Suppressor macrophage treated with lipopolysaccharide for 4 hours (primary cell): ENCODE measurements at places on chromosomes 16 and 17.

- no peak for DNase-seq
These were observed 321.7 kb downstream of the C16orf95 start for GRCh38 chr16:86995456-86995855.

DNA sequence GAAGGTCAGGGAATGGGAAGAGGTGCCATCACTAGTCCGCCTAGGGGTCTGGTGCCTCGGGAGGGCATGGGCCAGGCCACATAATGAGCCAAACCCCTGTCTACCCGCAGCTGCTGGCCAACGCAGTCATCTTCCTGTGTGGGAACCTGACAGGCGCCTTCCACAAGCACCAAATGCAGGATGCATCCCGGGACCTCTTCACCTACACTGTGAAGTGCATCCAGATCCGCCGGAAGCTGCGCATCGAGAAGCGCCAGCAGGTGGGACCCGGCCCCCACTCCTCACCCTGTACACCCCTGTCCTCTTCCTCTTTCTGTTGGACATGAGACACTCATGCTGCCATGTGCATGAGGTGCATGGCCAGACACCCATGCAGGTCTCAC, 26.2 kb downstream of the ADCY7 start:
- DNase-seq: no peak

- DNase-seq: no peak
These were observed 210.2 kb downstream of the MSI2 start for GRCh38 chr17:57466521-57466920.

DNA sequence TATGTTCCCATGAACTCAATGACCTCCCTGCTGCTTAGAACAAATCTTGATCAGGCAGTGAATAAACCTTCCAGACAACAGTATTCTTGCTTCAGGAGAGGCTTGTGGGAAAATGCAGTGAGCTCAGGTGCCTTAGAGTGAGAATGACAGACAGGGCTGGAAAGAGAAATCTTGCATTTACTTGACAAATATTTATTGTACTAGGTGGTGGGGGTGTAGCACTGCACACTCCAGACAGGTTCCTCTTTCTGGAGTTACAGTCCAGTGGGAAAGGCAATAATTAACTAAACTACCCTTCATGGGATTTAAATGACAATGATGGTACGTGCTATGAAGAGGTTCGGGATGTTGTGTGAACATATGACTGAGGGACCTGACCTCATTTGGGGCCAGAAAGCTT, 182.9 kb downstream of the SHISA9 start:
- DNase-seq: no peak

- peak; percentile 57 for DNase-seq
These were observed 2.4 kb downstream of the CRAMP1 start for GRCh38 chr16:1614456-1615102.

GRCh38 chr17:39016193-39017153, 49.3 kb upstream of the FBXO47 start:
- peak; percentile 56 for DNase-seq

DNA sequence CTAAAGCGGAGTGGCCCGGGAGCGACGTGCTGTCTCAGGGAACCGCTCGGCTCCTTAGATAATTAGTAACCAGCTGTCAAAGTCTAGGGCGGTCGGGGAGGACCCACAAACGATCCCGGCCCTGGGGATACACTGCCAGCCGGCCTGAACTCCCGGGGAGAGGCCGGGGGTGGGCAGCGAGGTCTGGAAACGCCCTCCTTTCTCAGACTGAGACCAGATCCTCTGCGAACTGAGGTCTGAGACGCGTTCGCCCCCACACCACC, 1.3 kb downstream of the HNF1B start:
- no peak for DNase-seq

DNA sequence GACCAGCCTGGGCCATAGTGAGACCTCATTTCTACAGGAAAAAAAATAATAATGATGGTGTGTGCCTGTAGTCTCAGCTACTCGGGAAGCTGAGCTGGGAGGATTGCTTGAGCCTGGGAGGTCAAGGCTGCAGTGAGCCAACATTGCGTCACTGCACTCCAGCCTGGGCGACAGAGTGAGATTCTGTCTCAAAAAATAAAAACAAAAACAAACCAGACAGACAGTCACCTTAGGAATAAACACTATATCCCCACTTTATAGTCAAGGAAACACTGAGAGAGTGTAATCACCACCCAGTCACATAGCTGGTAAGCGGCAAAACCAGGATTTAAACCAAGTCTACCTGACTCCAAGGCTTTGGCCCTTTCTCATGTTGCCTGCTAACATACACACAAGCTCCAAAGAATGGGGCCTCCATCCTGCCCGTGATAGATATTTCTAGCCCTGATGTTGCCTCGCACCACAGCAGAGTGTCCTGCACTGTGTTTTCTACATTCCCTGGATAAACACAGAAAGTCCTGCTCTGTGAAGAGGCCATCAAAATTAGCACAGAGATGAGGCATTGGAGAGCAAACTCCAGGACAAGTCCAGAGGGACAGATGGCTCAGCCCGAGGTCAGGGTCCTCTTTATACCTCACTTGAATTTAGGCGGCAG, 66.1 kb upstream of the SMURF2 start:
- no peak for DNase-seq

DNA sequence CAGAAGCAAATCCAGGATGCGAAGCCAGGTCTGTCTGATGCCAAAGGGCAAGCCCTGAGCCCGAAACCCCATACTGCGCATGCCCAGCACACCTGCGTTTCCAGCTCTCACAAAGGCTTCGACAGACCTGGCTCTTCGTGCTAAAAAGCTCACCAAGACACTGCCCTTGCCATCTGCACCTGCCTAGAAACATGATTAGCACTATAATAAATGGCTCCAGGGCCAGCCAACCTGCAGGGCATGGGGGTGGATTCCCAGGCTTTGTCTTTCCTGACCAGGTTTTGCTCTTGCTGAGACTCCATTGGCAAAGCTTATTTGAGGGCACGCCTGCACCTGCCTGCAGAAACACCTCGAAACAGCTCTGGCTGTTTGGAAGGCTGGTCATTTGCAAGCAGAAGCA, 14.4 kb upstream of the PLD6 start:
- DNase-seq: no peak

GRCh38 chr17:35002876-35003551, 22.7 kb downstream of the LIG3 start:
- no peak for DNase-seq

DNA sequence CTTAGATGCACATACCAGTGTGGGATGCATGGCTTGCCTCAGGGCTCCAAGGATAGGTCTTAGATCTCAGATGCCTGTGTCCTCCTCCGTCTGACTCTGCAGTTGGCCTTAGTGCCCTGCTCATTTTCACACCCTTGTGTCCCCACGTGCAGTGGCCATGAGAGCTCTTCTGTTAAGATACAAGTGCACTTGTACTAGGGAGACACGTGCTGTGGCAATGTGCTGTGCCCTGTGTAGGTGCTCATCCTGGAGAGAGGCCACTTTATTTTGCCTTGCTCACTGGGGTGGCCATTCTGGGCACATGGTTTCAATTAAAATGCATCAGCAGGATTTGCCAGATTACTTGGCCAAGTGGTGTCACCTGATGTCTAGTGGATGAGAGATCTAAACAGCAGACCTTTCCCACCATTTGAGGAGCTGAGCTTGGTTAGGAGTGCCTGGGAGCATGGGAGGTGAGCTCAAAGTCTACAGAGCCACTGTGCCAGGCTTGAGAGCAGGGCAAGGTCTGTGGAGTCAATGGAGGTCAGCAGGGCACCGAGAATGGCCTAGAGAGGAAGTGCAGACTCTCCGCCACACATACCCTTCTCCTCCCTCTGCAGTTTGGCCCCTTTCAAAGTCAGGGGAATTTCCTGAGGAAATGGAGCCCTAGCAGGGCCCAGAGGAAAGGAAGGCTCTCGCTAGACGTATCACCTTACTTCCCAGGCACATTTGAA, 25.2 kb upstream of the SMPD3 start:
- DNase-seq: peak; percentile 69

DNA sequence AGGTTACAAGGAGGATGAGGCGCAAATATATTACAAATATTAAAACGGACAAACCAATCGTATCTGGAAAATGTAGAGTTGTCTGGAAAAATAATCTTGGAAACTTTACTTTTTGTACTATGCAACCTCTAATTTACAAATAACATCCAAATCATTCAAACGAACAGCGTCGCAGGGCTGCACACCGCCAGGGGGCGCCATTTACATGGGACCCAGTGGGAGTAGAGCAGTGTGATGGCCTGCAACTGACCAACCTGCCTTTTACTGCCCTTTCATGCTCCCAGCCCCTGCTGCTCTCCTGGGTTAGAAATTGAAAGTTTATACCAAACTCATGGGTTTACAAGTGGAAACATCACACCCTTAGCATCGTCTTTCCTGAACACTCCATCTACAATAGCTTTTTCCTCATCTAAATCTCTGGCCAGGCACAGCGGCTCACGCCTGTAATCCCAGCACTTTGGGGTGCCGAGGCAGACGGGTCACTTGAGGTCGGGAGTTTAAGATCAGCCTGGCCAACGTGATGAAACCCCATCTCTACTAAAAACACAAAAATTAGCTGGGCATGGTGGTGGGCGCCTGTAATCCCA, 10.0 kb downstream of the PITPNC1 start:
- DNase-seq: peak; percentile 84

DNA sequence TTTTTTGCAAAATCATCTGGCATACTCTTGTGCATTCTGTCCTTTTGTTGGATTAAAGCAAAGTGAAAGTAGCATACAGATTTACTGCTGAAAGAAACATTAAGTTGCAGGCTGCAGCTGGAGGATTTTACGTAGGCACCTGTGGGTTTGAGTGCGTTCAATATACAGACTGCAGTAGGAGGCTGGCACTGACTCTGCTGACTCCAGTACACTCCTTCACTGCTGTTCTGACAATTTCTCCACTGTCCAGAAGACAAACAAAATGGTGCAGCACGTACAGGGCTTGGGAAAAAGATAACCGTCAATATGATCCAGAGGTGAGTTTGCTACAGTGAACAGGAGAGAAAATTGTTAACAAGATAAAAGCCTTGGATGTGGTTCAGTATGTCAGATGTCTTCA, 73.3 kb downstream of the TANC2 start:
- no peak for DNase-seq

- peak; percentile 29 for DNase-seq
These were observed 4.0 kb upstream of the ABCC3 start for GRCh38 chr17:50630524-50631194.

DNA sequence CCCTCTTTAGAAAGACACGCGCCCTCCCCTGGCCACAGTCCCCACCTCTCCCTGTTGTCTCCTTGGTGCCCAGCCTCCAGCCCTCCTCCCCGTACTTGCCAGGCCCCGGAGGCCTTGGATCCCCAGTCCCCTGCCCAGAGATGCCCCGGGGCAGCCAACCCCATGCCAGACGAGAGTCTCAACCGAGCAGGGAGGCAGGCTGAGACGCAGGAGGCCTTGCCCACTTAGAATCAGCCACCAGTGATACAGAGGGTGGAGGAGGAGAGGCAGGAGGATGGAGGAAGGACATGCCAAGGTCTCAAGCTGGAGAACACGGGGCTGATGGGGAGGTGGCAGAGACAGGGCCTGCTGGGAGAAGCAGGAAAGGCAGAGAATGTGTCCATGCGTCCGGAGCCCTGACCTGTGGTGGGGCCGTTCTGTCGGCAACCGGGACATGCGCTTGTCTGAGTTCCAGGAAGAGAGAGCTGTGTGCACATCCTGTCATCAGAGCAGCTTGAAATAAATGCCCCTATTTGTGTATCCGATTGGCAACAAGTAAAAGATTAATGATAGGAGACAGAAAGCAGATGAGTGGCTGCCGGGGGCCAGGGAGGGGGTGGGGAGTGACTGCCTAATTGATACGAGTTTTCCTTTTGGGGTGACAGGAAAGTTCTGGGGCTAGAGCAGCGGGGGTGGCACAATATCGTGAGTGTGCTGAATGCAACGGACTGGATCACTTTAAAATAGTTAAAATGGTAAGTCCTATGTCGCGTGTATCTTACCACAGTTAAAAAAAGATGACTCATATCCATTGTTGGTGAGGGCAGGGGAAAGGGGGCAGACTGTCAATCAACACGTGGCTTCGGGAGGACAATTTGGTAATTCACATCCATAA, 44.7 kb upstream of the MEAK7 start:
- DNase-seq: no peak

DNA sequence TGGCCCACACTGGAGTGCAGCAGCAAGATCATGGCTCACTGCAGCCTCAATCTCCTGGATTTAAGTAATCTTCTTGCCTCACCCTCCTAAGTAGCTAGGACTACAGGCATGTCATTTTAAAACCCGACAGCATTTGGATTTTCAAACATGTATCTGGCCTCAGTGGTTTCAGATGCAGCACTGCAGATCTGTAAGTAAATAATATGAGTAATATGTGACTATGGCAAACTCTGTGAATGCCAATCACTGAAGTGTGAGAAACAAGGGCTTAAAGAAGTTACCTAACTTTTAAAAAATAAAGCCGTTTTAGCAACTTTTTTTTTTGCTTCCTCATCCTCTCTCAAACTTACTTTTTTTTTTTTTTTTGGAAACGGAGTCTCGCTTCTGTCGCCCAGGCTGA, 11.9 kb downstream of the CEP20 start:
- no peak for DNase-seq
